ENCODE measurements at places on chromosomes 3 and 15.

DNA sequence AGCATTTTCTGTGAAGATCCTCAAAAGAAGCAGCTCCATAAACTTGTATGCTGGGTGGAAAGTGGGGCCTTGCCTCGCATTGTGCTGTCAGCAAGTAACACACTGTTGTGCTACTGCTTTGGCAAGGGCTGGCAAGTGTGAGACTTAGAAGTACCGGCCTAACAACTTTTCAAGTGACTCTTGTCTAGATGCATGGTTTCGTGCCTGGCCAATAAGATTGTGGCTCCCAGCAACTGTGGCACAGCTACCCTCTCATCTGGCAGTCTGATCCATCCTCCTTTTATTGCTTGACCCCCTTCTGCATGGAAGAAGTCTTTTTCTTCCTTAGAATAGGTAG is 79.4 kb upstream of the VEPH1 start:
- no peak for DNase-seq

DNA sequence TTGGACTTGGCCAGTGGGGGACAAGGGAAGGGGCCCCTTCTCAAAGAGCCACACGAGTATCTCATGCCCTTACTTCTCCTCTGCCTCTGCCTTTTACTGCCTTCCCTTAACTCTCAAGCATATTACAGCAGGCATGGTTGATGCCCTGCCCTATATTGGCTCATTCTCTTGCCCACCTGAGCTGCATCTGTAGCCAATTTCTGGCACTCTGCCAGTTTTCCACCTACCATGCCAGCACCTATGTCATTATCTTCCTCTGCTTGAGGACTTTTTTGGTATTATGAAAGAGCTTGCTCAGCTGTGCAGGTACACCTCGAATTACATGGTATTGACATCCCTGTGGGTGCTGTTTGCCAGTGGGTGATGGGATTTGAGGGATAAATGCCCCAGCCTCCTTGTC is 181.8 kb downstream of the OXSM start:
- no peak for DNase-seq

DNA sequence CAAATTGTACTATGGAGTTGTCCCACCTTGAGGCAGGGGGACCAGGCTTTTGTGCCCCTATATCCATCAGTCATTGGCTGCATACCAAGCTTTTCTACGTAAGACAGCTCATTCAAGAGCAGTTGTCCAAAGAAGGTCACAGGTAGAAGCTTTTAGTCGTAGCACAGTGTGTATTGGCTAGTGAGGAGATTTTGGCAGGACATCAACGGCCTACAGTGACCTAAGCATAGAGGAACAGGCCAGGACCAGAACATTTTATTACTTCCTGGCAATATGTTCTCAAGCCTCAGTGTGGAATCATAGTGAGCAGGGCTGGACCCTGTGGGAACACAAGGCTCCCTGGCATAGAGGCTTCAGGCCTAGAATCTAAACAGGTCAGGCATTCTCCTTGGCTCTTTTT is 105.4 kb upstream of the ANKRD28 start:
- peak; percentile 19 for DNase-seq

GRCh38 chr3:63679186-63679585 is 26.7 kb downstream of the SNTN start:
- no peak for DNase-seq

- DNase-seq = no peak
These were observed 8.1 kb upstream of the VPS39 start for GRCh38 chr15:42215913-42216829.

- DNase-seq = no peak
These were observed 73.0 kb downstream of the COL8A1 start for GRCh38 chr3:99711351-99711750.

- no peak for DNase-seq
These were observed 98.2 kb upstream of the UBE3A start for GRCh38 chr15:25536801-25537611.

- no peak for DNase-seq
These were observed 123.6 kb downstream of the CACNA1D start for GRCh38 chr3:53617893-53618523.

- no peak for DNase-seq
These were observed 38.8 kb downstream of the BHLHE40 start for GRCh38 chr3:5017925-5018531.

DNA sequence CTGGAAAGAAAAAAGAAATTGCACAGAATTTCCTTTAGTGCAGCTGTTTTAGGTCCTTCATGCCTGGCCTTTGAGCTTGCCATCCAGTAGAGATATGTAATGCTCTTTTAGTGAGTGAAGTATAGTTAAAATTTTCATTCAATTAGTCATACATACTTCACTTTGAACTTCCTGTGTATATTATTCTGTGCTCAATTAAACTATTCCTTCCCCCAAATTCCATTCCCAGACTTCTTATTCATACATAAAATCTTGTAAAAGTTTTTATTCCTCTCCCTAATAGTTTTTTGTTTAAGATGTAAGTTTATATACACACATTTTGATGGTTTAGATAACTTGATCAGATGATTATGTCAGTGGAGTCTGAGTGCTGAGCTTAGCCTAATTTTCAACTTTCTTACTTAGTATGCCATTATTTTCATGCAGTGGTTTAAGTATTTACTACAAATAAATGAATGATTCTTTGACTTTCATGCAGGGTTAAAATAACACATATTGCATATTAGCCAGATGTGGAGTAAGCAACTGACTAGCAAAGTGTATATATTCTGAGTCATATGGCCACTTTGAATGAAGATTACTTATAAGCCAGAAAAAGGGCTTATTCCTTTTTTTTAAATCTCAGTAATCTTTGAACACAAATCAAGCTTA is 42.5 kb upstream of the ABHD10 start:
- peak; percentile 84 for DNase-seq

GRCh38 chr3:8450618-8451017 is 51.0 kb upstream of the LMCD1 start:
- no peak for DNase-seq

- no peak for DNase-seq
These were observed 161.8 kb downstream of the CBLB start for GRCh38 chr3:105707009-105707408.

- DNase-seq = no peak
These were observed 93.3 kb upstream of the SLC4A7 start for GRCh38 chr3:27577504-27577903.
